ENCODE measurements at places on chromosomes 16 and 17. TPM values are rescaled to one million over a fixed set of nuclear protein-coding genes. Genes with fewer than 3 reads are reported as not detected.

PITPNM3 gene
- 0.76 TPM for total RNA-seq

KLHL10 gene
- not detected for total RNA-seq

NPIPA3 gene
- total RNA-seq = not detected

TERB1 gene
- total RNA-seq = 0.47 TPM

TPSAB1 gene
- total RNA-seq = not detected

ATP2C2 gene
- not detected for total RNA-seq

ITGAX gene
- total RNA-seq = 62.0 TPM

DDX42 gene
- total RNA-seq = 123 TPM

VWA3A gene
- 0.29 TPM for total RNA-seq

HCRT gene
- total RNA-seq = not detected

PYY gene
- total RNA-seq = not detected

ADGRG3 gene
- not detected for total RNA-seq

- no peak within 1 kb of the TSS for H3K27ac ChIP-seq
- H3K36me3 ChIP-seq = peaks cover 2% of the 10 kb centered on the region
- no peak for DNase-seq
- peaks cover 13% of the 10 kb centered on the region for H3K27me3 ChIP-seq
- H3K4me1 ChIP-seq = peaks cover 12% of the 10 kb centered on the region
- no peak within 1 kb of the TSS for H3K4me3 ChIP-seq
These were observed at the start of gene EVPLL for GRCh38 chr17:18377437-18378204. EVPLL (plus strand) TSS chr17:18377778; CDS start chr17:18380938, 3,160 bp downstream.

GRCh38 chr16:27777527-27777926 lies 227.6 kb downstream of the KATNIP start:
- no peaks in the 10 kb centered on the region for H3K27me3 ChIP-seq
- no peaks in the 10 kb centered on the region for H3K4me1 ChIP-seq
- H3K36me3 ChIP-seq = no peaks in the 10 kb centered on the region
- DNase-seq = no peak
- no peak overlapping the region for H3K27ac ChIP-seq

- H3K36me3 ChIP-seq = peaks cover 48% of the 10 kb centered on the region
- no peak for DNase-seq
- H3K27me3 ChIP-seq = no peaks in the 10 kb centered on the region
- H3K4me3 ChIP-seq = no peak overlapping the region
- H3K27ac ChIP-seq = peak overlapping the region; percentile 16
These were observed 39.7 kb upstream of the MEAK7 start for GRCh38 chr16:84544031-84544773.

GRCh38 chr17:28532050-28532960 lies 20.1 kb downstream of the UNC119 start:
- no peaks in the 10 kb centered on the region for H3K36me3 ChIP-seq
- H3K27ac ChIP-seq = no peak overlapping the region
- no peak for DNase-seq
- no peak overlapping the region for H3K4me3 ChIP-seq
- H3K4me1 ChIP-seq = no peaks in the 10 kb centered on the region

DNA sequence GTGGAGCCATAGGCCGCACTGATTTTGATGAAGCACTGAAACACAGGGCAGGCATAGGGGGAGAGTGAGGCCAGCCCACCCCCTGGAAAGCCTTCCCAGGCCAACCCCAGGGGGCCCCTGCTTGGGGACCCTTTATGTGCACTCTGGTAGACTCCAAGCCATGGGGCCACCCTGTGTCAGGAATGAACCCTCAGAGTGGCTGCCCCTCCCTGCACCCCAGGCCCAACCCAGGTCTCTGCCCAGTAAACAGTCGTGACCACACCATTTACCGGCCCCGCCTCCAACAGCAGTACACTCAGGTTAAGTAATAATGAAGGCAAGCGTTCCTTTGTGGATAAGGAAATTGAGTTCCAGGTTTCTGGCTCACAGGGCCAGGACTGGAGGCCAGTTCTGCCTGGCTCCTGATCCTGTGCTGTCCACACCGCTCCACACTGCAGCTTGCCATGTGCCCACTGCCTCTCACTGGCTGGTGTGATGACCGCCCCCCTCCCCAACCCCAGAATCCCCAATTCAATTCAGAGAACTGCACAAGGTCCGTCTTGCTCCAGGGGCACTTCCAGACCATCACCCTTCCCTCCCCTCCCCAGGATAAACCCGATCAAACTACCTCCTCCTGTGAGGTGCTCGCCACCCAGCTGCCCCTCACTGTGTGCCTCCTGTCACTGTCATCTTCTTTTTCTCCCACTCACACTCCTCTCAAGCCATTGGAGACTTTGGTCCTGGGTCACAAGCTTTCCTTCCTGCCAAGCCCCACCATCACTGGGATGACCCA lies 13.6 kb downstream of the PIMREG start:
- H3K4me3 ChIP-seq = no peak overlapping the region
- peaks cover 31% of the 10 kb centered on the region for H3K4me1 ChIP-seq
- no peak overlapping the region for H3K27ac ChIP-seq

DNA sequence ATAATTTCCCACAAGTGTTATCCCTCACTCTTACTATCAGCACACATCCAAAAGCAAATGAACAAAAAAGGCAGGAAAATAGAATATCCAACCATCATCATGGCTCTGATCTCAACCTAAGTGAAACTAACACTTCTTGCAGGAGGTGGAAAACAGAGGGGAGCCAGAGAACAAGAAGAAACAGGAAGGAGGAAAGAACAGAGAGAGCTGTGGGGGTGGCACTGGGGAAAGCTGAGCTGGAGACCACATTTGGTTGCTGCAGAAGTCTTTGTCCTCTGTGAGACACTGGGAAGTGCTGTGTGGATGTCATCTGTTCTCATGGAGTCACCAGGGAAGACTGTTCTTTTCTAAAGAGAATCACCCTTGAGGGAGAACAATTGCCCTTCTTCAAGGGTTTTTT lies 34.7 kb downstream of the GRB7 start:
- H3K27ac ChIP-seq = peak overlapping the region; percentile 81
- H3K36me3 ChIP-seq = peaks cover 55% of the 10 kb centered on the region

- peaks cover 11% of the 10 kb centered on the region for H3K36me3 ChIP-seq
- peak overlapping the region; percentile 34 for H3K4me3 ChIP-seq
- peaks cover 74% of the 10 kb centered on the region for H3K4me1 ChIP-seq
- peak overlapping the region; percentile 98 for H3K27ac ChIP-seq
- no peaks in the 10 kb centered on the region for H3K27me3 ChIP-seq
- peak; percentile 51 for DNase-seq
These were observed 145.6 kb downstream of the CCDC182 start for GRCh38 chr17:57599271-57600045.

DNA sequence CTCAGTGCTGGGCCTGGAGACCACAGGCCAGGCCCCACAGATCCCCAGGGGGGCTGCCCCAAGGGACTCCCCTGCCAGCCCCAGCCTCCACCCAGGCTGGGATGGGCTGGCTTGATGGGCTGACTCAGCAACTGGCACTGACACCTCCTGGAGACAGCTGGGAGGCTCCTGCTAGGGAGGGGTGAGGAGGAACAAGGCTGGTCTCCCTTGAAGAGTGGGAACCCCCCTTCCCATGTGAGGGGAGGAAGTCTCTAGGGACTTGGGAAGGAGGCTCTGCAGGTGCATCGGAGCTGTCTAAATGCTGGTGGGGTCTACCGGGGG lies 10.4 kb downstream of the NHERF1 start:
- peaks cover 24% of the 10 kb centered on the region for H3K36me3 ChIP-seq
- H3K4me1 ChIP-seq = peaks cover 75% of the 10 kb centered on the region
- H3K27ac ChIP-seq = peak overlapping the region; percentile 88
- DNase-seq = no peak
- peak overlapping the region; percentile 67 for H3K4me3 ChIP-seq

DNA sequence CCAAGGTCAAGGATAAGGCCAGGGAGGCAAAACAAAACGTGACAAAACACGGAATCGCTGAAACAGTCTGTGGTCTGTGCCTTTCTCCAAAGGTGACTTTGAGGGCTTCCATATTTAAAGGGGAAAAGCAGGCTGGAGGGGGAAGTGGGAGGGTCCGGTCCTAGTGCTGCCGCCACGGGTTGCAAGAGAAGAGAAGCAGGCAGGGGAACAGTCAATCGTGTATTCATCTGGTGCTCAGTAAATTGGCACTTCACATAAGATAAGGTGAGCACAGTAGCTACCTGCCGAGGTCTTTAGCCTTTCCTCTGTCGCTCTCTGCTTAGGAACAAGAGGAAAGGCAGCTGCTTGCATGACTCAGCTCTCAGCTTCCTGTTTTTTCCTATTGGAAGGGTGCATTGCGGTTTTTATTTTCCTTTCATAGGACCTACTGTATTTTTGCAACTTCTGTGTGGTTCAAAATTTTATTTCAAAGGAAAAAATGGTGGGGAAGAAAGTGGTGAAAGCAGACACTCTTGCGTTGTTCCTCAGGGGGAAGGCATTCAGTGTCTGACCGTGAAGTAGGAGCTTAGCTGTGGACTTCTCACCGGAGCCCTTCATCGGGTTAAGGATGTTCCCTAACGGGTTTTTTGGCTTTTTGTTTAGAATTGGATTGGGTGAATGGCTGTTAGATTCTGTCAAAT lies 7.1 kb upstream of the LGALS3BP start:
- H3K27ac ChIP-seq = no peak overlapping the region
- no peak for DNase-seq
- no peak overlapping the region for H3K4me3 ChIP-seq
- peaks cover 17% of the 10 kb centered on the region for H3K36me3 ChIP-seq
- H3K27me3 ChIP-seq = peaks cover 8% of the 10 kb centered on the region
- peaks cover 15% of the 10 kb centered on the region for H3K4me1 ChIP-seq

DNA sequence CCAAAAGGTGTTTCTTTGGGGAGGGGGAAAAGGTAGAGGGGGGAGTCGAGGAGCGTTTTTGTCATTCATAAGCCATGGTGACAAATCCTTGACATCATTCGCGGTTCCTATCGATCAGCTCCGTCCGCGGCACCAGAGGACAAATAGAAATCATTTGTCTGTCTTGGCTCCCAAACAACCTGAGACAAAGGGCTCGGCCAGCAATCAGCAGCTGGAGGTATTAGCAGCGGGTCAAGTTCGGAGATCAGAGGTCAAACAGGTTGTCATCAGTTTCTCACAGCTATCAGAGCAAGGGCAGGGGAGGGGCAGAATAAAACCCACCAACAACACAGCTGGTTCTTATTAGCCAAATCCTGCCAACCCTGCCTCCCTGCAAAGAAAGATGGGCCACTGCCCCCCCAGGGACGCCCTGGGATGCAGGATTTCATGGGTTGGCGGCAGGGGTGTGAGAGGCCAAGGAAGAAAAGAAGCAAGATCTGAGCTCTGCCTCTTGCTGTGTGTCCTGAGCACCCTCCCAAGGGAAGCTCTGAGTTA lies 145.3 kb upstream of the LHX1 start:
- H3K4me3 ChIP-seq = no peak overlapping the region
- H3K36me3 ChIP-seq = no peaks in the 10 kb centered on the region
- no peaks in the 10 kb centered on the region for H3K4me1 ChIP-seq
- H3K27me3 ChIP-seq = peaks cover 49% of the 10 kb centered on the region
- no peak overlapping the region for H3K27ac ChIP-seq
- no peak for DNase-seq

DNA sequence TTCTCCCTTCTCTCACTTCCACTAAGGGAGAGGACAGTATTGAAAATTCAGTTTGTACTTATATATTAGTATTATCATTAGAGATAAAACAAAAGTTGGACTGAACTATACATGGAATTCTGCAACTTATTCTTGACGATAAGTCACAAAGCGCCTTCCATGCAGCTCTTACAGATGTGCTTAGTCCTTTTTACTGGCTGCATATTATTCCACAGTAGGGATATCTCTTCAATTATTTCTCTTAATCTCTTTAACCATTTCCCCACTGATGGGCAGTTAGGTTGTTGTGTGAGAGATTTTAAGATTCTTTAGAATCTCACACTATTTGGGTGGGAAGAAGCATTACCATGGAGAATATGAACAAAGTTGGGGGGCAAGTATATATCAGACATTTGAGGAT lies 32.0 kb downstream of the PMFBP1 start:
- H3K27ac ChIP-seq = no peak overlapping the region
- no peaks in the 10 kb centered on the region for H3K36me3 ChIP-seq
- peaks cover 12% of the 10 kb centered on the region for H3K27me3 ChIP-seq
- no peak overlapping the region for H3K4me3 ChIP-seq
- H3K4me1 ChIP-seq = no peaks in the 10 kb centered on the region

DNA sequence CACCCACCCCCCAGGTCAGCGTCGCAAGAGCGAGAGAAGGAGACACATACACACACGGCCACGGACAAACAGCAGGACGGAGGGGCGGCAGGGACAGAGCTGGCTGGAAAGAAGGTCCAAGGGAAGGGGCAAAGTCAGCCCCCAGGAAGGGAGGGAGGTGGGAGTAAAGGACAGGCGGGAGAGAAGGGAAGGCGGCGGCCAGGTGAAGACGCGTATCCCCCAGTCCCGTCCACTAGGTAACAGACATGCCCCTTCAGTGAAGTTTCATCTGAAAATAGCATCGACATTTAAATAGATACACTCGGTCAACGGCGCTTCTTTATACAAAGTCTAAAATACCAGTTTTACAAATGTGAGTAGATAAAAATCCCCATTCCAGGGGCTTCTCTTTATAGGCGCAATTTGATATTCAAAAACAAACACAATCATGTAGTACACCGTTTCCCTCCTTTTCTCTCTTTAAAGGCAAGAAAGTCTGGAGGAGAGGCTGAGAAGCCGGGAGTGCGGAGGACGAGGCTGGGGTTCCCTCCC lies 4.5 kb downstream of the CBX8 start:
- H3K27me3 ChIP-seq = peaks cover 51% of the 10 kb centered on the region
- H3K4me3 ChIP-seq = no peak overlapping the region
- no peak for DNase-seq
- peaks cover 4% of the 10 kb centered on the region for H3K36me3 ChIP-seq
- H3K4me1 ChIP-seq = peaks cover 11% of the 10 kb centered on the region

GRCh38 chr17:9905902-9906301 lies 831 bp upstream of the RCVRN start:
- no peaks in the 10 kb centered on the region for H3K4me1 ChIP-seq
- H3K27me3 ChIP-seq = peaks cover 4% of the 10 kb centered on the region
- H3K27ac ChIP-seq = no peak overlapping the region

GRCh38 chr16:19523184-19523558 lies 571 bp upstream of the CCP110 start:
- no peak overlapping the region for H3K4me3 ChIP-seq
- peak overlapping the region; percentile 24 for H3K27ac ChIP-seq
- DNase-seq = no peak
- H3K36me3 ChIP-seq = peaks cover 11% of the 10 kb centered on the region

DNA sequence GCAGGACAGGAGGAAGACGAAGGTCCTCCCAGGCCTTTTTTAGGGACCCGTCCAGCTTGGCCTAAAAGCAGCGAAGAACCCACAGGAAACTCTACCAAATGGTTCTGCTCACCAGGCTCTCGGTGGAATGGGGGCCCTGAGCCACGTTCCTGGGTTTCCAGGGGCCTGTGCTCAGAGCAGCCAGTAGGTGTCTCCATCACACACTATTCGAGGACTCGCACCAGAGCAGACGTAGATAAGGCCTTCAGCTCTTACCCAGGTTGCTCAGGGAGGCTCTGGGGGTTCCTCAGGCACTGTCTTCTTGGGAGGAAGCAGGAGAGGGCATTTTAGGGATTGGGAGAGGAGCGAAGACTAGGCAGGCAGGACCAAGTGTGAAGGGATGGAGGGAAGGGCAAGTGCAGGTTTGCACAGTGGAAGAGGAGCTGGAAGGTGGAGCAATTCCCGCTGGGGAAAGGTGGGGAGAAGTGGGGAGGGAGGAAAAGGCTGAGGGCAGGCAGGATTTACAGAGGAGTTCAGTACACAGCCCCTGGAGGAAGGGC lies 157.1 kb downstream of the RGS9 start:
- H3K4me3 ChIP-seq = no peak overlapping the region
- DNase-seq = peak; percentile 70
- no peak overlapping the region for H3K27ac ChIP-seq

GRCh38 chr17:74163271-74163821 lies 40.1 kb upstream of the RPL38 start:
- no peak overlapping the region for H3K27ac ChIP-seq
- peaks cover 22% of the 10 kb centered on the region for H3K27me3 ChIP-seq
- H3K4me1 ChIP-seq = no peaks in the 10 kb centered on the region
- no peak overlapping the region for H3K4me3 ChIP-seq
- no peak for DNase-seq
- H3K36me3 ChIP-seq = no peaks in the 10 kb centered on the region
